Common myeloid progenitor, CD34-positive (primary cell): ENCODE measurements at places on chromosomes 4 and X.

GRCh38 chr4:139744232-139744631, 78.6 kb downstream of the MGST2 start:
- DNase-seq = no peak

- DNase-seq = no peak
Observed at GRCh38 chr4:143390764-143391163, 54.1 kb downstream of the GAB1 start.

DNA sequence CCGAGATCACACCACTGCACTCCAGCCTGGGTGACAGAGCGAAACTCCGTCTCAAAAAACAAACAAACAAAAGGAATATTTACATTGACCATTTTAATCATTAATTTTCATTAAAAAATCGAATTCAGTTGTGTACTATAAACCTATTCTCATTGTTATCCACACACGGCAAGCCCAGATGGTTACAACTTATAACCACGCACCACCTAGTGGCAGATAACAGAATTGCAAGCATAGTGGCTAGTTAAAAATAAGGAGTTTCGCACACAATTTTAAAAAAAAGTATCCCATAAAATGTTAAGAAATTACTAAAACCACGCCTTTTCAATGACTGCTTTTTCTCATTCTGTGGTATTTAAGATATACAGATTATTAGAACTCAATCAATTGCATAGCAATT, 25.4 kb downstream of the MBNL3 start:
- DNase-seq = peak; percentile 46

DNA sequence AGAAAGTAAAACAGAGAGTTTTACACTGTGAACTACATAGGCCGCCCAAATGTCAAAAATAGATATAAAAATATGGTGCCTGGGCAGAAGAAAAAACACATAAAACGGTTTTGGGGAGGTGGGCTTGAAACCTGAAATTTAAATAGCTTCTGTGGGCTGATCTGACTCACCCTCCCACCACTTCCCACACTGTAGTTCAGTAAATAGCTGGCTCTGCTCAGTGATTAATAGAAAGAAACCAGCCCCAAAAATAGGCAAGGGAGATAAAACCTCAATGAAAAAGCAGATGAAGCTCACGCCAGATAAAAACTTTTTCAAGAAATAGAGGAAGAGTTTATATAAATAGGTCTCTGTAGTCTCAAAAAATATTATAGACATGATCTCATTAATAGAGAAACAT, 13.2 kb upstream of the COX7B2 start:
- DNase-seq = no peak

- DNase-seq = peak; percentile 58
Observed at GRCh38 chr4:183987987-183988392, 82.9 kb downstream of the STOX2 start.

DNA sequence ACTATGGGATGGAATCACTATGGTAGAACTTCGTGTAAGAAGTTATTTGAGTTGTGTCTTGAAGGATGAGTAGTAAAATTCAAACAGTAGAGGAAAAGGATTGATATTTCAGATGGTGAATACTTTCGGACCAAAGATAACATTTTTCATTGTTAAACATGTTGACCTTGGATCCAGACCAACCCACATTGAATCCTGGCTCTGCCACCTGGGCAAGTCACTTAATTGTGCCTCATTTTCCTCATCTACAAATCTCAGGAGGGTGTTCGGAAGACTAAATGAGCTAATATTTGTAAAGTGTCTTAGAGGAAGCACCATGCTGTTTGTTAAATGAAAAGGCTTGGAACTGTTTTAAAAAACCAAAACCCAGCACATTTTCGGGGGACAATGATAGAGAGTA, 1.4 kb upstream of the AIFM1 start:
- no peak for DNase-seq

- DNase-seq = no peak
Observed at GRCh38 chrX:40131654-40132337, 34.0 kb upstream of the BCOR start.

DNA sequence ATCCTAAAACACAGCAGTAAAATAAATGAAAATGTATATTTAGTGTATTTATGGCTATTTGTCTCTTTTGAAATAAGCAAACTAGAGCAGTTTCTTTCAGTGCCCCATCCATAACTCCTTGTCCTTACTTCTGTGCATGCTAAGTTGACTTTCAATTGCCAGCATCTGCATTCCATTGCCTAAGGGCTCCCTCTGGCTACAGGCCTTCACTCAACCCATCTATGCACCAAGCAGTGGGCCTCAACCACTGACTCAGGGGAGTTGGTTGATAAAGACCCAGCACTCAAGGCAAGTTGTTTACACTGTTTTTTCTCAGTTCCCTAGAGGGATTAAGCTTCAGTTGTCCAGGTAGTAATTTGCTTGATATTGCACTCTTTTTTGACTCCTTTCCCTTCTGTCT, 265.7 kb downstream of the IQCM start:
- no peak for DNase-seq

- DNase-seq = no peak
Observed at GRCh38 chr4:42149004-42149403, 3.5 kb downstream of the BEND4 start.

- DNase-seq = no peak
Observed at GRCh38 chrX:53122013-53122412, 28.1 kb downstream of the KANTR start.
